ENCODE measurements at places on chromosomes 4 and X. TPM values are rescaled to one million over a fixed set of nuclear protein-coding genes. Genes with fewer than 3 reads are reported as not detected.

The TMEM35A gene
- total RNA-seq = not detected

The ZNF711 gene
- 1.7 TPM for total RNA-seq

- DNase-seq = no peak
These were observed 155.6 kb downstream of the BTC start for GRCh38 chr4:74638689-74639088.

DNA sequence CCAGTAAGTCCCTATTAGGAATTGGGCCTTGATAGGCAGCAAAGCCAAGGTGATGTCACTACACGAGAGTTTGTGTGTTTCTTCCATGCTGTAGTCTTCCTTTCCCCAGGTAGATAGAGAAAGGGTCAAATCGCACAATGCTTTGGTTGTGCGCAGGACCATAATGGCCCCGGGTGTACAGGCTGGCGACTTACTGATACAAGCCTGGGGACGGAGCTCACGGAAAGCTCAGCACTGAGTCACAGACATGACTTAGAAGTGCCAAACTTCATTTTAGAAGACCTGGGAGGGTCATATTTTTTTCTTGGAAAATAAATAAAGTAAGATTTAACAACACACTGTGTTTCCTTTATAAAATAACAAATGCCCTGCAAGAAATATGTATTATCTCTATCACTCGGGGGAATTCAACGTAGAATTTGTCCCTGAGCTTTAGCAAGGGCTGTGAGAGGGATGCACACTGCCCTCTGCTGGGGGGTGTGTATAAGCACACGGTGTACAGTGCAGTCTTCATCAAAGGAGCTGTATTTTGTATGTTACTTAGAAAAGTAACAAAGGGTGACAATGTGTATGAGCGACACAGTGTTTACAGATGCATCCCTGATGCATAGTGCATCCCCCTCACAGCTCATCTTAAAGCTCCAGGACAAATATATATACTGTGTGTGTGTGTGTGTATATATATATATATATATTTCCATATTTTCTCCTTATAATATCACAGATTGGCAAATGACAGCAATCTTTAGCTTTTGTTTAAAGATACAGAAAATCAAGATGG, 254.5 kb upstream of the VEGFC start:
- peak; percentile 17 for DNase-seq

- no peak for DNase-seq
These were observed 297.3 kb downstream of the GUCY2F start for GRCh38 chrX:109184506-109185139.

DNA sequence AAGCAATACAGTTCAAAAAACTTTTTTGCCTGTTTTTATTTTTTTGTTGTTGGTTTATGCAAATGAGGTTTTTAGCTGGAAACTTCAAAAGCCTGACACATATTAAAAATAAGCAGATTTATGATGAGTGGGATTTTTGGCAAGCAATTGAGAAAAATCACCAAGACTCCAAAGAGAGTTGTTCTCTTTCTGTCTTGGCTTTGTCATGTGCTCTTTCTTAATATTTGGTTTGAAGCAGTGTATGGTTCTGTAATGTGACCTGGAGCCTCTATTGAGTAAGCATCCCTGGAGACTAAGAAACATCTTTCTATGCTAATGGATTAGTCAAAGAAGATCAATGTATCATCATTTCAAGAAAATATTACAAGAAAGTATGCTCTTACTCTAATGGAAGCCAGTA, 11.7 kb downstream of the TRIM2 start:
- DNase-seq = no peak

GRCh38 chrX:132171478-132171877, 43.7 kb upstream of the FRMD7 start:
- DNase-seq = no peak

GRCh38 chr4:45741897-45742296, 382.0 kb downstream of the GABRG1 start:
- DNase-seq = no peak

The ATP7A gene
- 4.5 TPM for total RNA-seq

- DNase-seq = no peak
These were observed 47.2 kb downstream of the SYNPO2 start for GRCh38 chr4:118935819-118936218.

DNA sequence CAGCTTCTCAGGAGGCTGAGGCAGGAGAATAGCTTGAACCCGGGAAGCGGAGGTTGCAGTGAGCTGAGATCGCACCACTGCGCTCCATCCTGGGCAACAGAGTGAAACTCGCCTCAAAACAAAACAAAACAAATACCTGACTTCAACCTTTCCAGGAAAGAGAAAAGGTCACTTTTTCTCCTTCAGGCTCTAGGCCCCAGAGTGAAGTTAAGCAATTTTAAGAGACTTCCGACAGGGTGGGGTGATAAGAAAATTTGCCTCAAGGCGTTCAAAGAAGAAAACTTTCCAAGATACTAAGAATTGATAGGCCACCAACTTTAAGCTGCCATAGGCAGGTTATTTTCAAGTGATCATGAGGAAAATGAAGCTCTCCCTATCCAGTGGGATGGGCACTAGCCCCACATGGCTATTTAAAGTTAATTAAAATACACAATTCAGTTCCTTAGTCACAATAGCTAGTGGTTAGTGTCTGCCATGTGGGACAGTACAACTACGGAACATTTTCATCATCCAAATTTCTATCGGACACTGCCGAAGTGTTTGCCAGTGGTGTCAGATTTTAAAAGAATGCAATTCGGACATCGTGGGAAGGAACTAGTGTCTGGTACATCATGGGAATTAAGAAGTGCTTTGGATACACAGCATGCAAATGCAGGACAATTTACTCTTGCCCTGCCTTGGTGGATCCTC, 33.0 kb downstream of the SMS start:
- no peak for DNase-seq

DNA sequence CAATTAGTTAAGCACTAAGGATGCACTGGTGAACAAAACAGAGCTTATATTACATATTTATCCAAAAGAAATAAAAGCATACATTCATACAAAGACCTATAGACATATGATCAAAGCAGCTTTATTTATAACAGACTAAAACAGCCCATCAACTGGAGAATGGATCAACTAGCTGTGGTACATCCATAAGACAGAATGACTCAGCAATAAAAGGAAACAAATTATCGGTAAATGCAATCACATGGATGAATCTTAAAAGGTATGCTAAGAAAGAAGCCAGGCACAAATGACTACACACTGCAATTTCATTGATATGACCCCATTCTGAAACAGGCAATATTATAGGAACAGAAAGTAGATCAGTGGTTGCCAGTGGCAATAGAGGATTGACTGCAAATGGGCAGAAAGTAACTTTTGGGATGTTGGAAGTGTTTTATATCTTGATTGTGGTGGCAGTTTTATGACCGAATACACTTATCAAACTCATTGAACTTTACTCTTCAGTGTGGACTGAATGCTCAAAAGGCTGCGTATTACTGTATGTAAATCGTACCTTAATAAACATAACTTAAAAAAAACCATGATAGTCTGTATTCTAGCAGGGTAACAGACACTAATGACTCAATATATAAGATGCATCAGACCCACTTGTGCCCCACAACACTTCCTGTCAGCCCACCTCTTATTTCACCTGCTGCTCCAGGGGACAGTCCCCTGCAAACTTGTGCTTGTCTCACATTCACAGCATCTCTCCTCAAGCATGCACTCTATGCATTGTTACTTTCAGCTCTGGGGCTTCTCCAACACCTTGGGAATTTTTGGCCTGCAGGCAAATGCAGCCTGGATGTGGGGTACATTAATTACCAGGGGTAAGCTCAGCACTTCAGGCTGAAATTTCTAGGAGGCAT, 59.1 kb downstream of the MID1IP1 start:
- no peak for DNase-seq

DNA sequence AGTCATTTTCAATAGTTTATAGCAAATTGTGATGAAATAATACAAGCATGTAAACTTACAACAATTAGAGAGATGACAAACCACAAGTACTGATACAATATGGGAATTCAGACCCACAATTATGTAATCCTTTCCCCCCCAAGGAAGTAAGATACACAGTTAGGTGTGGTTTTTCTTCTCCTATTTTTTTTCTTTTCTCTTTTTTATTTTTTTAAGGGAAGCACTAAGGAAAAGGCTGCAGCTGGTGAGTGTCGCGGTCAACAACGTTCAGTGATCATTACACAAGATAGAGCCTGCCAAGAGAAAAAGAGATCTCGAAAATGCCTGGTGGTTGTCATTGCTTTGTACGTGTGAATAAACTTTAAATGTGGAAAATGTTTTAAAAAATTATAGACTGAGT, 9.8 kb downstream of the NDNF start:
- DNase-seq = no peak

The MMRN1 gene
- total RNA-seq = 2.4 TPM

The ARHGAP10 gene
- total RNA-seq = 59.7 TPM

The GATA1 gene
- total RNA-seq = not detected

- no peak for DNase-seq
These were observed 225.1 kb upstream of the ITM2A start for GRCh38 chrX:79592259-79592658.

DNA sequence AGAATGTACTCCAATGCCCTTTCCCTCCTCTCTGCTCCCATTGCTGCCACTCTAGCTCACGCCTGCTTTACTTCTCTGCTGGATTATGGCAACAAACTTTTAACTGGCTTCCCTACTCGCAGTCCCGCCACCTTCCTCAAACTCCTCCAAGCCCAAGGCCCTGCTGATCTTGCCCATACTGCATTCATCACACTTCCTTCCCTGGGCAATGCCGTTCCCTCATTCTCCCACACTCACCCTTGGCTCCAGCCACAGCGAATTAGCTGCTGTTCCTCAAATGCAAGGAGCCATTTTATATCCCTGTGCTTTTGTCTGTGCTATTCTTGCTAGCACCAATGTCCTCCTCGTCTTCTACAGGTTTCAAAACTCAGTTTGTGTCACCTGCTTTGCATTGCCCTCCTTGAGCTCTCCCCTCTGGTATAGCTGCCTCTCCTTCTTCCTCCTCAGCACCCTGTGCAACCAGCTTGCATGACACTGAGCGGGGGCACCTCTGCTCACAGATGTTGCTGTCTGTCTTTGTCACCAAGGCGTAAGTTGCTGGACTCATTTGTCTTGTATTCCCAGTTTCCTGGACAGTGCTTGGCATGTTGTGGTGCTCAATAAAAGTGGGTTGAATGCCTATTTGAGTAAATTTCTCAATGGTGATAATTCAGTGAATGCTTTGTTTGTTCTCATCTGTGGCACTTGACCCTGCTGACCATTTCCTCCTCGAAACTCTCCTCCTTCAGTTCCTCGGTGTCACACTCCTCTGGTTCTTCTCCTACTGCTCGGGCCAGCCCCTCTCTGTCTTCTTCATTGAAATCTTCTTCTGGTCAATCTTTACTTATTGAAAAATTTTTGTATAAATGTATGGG, 22.4 kb upstream of the MGST2 start:
- DNase-seq = no peak

The EOLA2 gene
- 25.5 TPM for total RNA-seq

The STPG2 gene
- total RNA-seq = not detected

DNA sequence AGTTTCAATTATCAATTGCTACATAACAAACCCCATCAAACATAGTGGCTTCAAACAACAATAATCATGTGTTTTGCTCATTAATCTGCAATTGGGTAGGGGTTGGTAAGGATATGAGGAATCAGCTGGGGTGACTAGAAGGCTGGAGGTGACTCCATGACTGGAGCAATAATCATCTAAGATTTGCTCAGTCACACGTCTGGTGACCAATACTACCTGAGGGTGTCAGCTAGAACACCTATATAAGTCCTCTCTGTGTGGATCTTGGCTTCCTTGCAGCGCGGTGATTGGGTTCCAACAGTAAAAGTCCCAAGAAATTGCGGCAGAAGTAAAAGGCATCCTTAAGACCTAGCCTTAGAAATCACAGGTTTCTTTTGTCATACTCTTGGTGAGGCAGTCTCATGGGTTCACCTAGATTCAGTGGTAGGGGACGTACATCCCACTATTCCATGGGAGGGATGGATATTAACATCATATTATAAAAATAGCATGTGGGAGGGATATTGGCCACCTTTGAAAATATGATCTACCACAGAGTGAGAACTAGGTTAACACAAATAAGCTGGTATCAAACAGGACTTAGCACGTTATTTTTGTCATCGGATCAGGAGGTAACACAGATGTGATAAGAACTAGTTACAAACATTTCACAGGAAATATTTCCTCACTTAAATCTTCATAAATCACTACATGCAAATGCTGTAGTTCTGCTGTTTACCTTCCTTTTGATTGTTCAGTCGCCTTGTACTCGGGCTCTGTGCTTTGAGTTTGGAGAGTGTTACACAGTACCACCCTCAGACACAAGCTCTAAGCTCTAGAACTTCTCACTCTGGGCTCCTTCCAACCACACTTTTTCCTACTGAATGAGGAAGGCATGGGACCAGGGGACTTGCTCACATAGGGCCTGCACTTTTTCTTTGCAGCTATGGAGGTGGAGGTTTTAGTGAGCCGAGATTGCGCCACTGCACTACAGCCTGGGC, 78.3 kb downstream of the LARP7 start:
- DNase-seq = no peak

The HSFX1 gene
- total RNA-seq = 3.0 TPM

DNA sequence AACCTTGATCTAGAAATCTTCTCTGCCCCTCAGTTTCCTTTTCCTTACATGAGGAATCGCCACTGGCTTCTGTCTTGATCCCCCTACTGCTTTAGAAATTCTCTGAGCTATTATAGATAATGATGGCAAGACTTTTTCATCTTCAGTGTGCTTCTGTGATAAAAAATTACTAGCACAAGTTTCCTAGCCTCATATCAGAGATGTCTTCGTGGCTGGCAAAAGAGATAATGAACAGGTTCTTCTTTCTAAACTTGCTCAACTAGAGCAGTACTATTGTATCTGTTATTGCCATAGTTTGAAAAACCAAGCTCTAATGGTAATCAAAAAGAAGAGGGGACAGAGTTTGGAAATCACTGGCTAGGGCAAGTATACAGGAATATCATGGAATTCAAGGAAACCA, 4.1 kb upstream of the PDGFC start:
- no peak for DNase-seq

The MAGEB4 gene
- total RNA-seq = not detected

GRCh38 chr4:11634283-11634682, 205.6 kb upstream of the HS3ST1 start:
- DNase-seq = no peak

DNA sequence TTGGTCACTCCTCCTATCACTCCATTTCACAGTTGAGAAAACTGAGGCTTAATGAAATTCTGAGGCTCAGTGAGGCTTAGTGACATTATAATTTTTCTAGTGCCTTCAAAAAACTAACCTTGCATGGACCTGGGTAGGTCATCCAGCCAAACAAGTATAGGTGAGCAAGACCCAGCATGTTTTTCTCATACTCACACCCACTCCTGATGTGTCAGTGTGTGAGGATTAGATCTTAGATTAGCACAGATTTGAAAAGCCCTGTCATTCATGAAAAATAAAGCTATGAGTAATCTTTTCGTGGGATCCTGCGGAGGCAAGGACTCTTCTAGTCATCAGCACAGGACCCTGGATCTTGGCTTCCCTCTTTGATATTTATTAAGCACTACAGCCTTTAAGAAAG, 146.7 kb downstream of the CHIC2 start:
- no peak for DNase-seq

All from left ventricle myocardium inferior (tissue), 1 donor.